ENCODE measurements at places on chromosomes 1 and 21.
A peak's percentile ranks its signal among the peaks of the same experiment; 100 is the strongest.

- no peak for DNase-seq
These were observed 9.8 kb downstream of the SCMH1 start for GRCh38 chr1:41232305-41232704.

GRCh38 chr1:178679237-178679636 is 45.8 kb upstream of the RALGPS2 start:
- DNase-seq = no peak

DNA sequence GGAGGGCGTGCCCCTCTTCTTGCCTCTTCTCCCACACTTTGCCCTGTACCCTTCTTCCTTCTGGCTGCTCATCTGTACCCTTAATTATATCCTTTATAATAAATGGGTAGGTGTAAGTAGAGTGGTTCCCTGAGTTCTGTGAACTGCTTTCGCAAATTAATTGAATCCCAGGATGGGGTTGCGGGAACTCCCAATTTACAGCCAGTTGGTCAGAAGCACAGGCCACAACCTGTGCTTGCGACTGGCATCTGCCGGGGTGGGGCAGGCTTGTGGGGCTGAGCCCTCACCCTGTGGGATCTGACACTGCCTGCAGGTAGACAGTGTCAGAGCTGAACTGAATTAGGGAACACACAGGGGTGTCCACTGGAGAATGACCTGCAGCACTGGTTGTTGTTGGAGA is 244.9 kb downstream of the KCNJ6 start:
- DNase-seq = no peak

GRCh38 chr1:78060857-78061563 is 15.2 kb downstream of the GIPC2 start:
- DNase-seq = no peak

- no peak for DNase-seq
These were observed 448.3 kb downstream of the PTPRC start for GRCh38 chr1:199087144-199087543.

DNA sequence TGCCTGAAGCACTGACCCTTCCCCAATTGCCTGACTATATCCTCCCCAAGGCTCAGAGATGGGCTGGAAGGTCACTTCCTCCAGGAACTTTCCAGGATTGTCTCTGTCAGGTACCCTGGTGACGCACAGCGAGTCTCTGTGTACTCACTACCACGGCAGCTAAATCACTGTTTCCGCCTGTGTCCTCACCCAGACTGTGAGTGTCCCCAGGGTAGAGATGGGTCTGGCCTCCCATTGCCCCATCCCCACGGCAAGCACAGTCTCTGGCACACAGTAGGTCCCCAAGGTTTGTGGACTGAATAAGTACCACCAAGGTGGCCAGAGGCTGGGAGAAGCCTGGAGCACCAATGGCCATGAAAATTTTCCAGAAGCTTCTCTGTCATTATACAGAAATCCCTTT is 93.8 kb upstream of the RUNX3 start:
- DNase-seq = no peak

- no peak for DNase-seq
These were observed 165.9 kb downstream of the ADGRL4 start for GRCh38 chr1:78840453-78841271.

DNA sequence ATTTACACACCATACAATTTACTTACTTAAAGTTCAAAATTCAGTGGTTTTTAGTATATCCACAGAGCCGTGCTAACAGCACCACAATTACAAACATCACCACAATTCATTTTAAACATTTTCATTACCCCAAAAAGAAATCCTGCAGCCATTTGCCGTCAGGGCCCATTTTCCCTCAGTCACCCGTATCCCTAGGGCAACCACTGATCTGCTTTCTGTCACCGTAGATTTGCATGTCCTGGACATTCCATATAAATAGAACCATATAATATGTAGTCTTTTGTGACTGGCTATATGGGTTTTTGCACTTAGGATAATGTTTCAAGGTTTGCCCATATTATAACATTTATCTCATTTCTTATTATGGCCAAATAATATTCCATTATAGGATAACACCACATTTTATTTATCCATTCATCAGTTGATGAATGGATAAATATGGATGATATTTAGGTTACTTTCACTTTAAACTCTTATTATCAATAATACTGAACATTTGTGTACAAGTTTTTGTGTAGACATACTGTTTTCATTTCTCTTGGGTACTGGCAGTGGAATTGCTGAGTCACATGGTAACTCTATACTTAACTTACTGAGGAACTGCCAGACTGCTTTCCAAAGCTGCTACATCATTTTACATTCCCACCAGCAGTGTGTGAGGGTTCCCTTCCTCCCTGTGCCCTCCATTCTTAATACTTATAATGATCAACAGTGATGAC is 68.9 kb downstream of the ST3GAL3 start:
- DNase-seq = no peak

DNA sequence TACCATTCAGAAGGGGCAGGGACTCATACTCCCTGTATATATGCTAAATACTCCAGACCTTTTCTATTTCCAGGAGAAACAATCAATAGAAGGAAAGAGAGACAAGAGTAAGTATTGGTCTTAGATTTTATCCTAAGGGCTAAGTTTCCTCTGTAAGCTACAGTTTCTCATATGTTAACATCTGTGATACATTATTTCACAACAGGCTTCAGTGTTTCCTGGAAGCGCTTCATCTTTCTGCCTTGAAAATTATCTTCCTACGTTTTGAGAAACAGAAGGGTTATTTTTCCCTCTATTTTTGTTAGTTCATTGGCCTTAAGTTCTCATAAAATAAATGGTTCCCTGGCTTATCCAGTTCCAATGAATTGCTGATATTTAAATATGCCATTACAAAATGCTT is 15.6 kb downstream of the FMO1 start:
- DNase-seq = no peak

- DNase-seq = no peak
These were observed 2.9 kb downstream of the PPP1R8 start for GRCh38 chr1:27833470-27833869.

DNA sequence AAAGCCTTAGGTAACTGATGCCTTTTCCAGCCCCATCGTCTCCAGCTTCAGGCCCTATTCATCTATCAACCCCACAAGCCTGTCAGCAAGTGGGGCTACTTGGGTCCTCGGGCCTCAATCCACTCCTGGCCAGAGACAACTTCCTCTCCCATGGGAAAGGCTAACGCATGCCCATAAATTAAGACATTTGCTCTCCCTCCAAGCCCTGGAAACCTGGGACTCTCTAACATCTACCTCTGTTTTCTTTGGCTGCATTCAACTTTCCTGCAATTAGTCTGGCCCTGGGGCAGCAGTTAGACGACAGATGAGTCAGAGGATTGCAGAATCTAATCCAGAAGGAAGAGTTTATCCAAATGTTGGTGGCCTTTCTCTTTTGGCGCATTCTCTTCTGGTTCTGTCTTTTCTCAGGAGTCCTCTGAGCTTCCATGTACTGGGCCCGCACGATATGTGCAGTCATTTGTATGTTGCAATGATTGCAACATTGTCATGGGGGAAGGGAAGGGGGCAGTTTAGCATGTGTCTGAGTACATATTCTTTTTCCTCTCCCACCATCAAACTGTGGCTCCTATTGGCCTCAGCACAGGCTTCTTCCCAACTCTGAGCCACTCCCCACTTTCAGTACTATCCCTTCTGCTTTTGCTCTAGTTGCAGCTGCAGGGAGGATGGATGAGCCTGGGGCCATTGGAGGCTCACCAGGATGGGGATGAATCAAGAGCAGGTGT is 54.4 kb downstream of the NAV1 start:
- no peak for DNase-seq

DNA sequence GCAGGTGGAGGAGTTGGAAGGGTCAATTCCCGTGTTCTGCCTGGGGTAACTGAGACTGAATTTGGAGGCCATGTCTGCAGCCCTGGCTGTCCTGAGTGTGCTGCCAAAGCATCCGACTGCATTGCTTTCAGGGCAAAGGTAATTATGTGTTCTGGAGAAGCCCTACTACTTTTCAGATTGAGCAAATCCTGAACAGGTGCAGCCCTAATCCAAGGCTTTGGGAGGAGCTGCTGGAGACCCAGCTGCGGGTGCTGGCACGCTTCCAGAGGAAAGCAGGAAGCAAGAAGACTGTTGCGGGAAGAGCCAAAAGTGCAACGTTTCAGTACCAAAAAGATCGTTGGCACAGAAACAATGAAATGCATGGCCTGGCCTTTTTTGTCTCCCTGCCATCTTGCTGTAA is 73.7 kb upstream of the NRIP1 start:
- no peak for DNase-seq

DNA sequence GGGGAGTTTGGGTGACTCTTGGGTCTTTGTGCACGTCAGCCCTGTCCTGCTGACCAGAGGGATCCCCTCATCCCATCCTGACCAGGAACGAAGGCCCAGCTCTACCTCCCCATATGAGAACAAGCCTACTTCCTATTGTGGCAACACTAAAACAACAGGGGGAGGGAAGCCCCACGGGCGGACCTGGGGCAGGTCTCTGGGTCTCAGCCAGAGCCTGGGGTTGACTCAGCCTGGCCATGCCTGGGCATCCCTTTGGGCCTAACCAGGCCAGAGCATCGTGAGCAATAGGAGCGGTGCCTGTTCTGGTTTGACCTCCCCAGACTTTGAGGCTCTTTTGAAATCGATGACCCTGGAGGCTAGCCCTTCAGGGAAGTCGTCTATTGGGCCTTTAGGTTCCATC is 16.8 kb downstream of the RPS6KA1 start:
- no peak for DNase-seq

GRCh38 chr1:212614453-212615200 is 6.1 kb downstream of the ATF3 start:
- no peak for DNase-seq

DNA sequence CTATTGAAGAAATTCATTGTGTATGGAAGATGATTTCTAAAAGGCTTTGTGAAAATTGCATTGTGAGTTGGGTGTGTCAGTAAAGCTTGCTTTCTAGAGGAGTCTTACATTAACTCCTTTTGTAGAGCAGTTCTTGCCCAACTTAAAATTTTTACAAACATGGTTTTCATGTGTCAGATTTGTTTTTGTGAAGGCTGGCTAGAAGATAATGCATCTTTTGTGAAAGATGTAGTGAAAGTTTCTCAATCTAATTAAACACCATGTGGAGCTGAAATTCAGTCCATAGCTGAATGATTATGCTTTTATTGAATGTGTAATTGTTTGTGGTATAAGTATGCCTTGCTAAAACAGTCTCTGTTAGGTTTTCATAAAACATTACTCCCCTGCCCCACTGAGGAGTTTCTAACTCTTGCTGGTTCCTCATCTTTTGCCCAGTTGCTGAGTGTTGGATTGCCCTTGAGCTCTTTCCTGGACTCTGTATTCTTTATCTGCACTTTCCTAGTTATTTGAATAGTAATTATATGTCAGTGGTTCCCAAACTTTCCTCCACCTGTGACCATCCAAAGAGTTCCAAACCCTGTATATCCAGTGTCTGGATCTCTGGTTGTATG is 38.0 kb downstream of the KCTD3 start:
- no peak for DNase-seq

- peak; percentile 89 for DNase-seq
These were observed 40.9 kb upstream of the PPIAL4F start for GRCh38 chr1:144551543-144552424.

DNA sequence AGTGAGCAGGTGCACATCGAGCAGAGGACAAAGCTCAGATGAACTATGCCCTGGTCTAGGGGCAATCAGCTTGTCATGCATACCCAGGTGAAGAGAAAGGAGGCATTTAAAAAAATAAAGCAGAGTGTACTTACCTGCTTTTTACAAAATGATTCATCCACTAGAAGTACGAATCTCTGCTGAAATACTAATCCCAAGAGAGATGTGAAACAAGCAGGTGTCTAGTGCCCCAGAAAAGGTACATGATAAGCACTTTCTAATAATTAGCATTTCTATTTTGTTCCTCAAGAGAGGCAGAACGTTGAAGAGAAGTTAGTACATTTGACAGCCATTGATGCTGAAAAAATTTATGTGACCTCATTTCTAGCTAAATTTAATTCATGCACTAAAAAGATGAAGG is 31.1 kb downstream of the CHODL start:
- no peak for DNase-seq

DNA sequence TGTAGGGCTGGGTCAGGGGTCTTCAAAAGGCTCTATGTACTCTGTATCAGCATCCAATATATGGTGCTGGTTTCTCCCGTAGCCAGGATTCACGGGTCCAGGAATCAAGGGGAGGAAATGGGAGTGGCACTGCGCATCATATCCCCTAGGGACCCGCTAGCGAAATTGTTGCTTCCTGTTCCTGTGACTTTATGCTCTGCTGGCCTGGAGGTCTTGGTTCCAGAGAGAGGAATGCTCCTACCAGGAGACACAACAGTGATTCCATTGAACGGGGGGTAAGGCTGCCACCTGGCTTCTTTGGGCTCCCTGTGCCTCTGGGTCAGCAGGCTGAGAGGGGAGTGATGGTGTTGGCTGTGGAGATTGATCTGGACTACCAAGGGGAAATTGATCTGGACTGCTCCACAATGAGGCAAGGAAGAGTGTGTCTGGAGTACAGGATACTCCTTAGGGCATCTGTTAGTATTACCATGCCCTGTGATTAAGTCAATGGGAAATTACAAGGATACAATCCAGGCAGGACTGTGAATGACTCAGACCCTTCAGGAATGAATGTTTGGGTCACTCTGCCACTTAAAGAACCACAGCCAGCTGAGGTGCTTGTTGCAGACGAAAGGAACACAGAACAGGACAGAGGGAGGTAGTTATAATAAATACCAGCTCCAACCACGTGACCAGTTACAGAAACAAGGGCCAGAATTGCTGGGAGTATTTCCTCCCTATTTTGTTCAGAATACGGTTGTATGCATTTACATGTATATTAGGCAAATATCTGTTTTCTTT is 10.2 kb downstream of the SPSB1 start:
- DNase-seq = no peak

DNA sequence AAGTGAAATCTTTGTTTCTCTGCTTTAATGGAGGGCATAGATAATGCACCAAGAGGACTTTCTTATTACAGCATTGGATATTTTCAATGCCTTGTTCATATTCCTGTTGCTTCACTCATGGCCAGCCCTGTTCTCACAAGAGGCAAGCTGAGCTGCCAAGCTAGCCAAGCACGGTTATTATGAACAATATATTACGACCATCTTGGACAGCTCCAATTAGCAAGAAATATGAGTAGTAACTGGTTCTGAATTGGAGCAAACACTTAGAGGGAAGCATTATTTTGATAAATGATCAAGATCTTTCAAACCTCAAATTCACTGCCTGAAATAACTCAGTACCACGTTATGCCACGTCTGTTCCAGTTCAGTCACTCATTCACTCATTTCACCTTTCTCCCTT is 159.8 kb downstream of the SETD4 start:
- DNase-seq = no peak

- DNase-seq = no peak
These were observed 139.2 kb downstream of the TM2D1 start for GRCh38 chr1:61585714-61586113.

DNA sequence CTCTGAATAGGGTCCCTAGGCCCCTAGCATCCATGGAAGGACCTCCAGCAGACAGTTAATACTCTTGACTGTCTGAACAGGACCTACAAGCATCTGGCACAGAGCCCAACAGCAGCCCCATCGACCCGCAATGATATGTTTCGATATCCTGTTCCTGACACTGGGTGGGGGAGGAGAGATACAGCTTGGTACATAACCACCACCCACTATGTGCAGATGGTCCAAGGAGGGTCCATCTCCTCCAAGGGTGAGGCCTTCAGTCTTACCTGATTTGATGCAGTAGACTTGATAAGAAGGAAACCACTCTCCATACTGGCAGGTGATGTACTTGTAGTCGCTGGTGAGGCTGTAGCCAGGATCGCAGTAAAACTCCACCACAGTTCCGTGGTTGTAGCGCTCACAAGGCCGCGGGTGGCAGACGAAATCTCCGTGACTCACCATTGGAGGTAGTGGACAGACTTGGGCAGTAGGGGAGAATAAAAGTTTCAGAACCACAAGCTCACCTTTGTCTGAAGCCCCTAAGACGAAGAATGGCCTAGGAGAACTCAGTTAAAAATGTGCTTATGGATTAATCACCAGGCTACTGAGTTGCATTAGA is 86.0 kb upstream of the TLR5 start:
- DNase-seq = no peak
